Activated naive CD4-positive, alpha-beta T cell treated with anti-CD3 and anti-CD28 coated beads, Interleukin-2, amount 50 U/mL, for 72 hours (primary cell): ENCODE measurements at places on chromosomes 6 and 20.

DNA sequence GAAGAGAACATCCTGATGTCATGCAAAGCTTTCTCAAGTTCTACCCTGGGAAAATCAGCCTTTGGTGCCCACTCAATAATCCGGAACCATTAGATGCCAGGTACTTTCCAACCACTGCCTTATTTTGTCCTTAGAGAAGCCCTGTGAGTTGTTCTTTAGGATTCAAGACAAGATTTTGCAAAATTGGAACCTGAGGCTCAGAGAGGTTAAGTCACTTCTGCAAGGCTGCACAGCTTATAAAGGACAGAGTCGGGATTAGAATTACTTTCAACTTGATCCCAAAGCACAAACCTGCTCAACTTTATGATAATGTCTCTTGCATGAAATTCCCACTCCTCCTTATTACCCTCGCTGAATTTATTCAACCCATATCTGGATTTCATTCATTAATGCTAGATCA, 287.2 kb downstream of the PTPRT start:
- DNase-seq = no peak

DNA sequence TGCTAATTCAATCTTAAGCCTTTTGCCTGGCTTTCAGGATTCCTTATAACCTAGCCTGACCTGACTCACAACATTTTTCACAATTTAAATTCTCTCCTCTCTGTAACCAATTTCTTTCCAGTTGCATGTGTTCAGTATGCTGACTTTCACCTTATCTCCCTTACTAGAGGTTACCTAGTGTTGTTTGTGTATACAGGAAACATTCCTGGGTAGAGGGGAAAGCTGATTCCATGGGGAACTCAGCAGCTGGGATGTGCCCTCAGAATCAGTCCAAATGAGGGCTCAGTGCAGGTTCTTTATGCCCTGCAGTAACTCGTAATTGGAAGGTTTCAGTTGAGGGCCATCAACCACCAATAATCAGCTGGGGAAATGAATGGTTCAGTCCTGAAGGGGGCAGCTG, 18.5 kb downstream of the PKIB start:
- no peak for DNase-seq

DNA sequence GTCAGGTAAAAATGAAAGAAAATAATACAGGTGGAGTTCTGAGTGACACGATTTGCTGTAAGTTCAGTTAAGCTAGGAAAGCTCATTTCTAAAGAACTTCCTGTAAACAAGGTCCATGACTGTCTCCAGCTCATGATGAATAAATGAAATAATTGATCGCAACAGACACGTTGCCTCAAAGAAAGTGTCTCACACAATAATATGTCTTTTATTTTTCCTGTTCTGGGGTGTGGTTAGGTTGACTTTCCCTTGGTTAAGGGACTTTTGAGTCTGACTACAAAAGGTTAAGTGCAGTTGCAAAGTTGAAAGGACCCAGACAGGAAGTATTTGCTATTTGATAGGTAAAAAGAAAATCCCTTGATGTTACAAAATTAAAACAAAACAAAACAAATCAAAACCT, 304.2 kb upstream of the PRDM1 start:
- DNase-seq = no peak

GRCh38 chr6:167351656-167352345, 26.9 kb downstream of the TTLL2 start:
- no peak for DNase-seq

- no peak for DNase-seq
These were observed 24.8 kb downstream of the ABRACL start for GRCh38 chr6:139053382-139053781.

DNA sequence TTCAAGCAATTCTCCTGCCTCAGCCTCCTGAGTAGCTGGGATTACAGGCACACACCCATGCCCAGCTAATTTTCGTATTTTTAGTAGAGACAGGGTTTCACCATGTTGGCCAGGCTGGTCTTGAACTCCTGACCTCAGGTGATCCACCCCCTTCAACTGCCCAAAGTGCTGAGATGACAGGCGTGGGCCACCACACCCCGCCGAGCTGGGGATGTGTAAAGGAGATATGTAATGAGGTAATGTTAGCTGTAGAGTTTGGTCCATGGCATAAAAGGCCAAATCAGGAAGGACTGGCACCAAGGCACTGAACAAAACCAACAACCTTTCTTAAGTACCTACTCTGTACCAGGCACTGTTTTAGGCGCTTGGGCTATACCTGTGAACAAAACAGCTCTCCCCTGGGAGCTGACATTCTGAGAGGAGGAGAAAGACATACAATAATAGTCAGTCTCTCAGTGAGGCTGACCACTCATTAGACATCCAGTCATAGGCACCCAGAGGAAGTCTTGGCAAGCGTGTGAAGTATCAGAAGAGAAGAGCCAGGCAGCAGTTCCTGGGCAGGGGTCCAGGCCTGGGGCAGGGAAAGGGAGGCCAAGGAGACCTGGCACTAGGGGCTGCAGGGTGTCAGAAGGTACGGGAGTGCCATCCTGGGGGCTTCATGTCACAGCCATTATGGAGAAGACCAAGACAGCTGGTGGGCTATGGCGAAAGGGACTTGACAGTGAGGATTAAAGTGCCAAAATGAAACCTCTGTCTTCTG, 164.8 kb upstream of the DTNBP1 start:
- no peak for DNase-seq

GRCh38 chr6:133969285-133969920, 16.4 kb downstream of the TBPL1 start:
- DNase-seq = no peak

DNA sequence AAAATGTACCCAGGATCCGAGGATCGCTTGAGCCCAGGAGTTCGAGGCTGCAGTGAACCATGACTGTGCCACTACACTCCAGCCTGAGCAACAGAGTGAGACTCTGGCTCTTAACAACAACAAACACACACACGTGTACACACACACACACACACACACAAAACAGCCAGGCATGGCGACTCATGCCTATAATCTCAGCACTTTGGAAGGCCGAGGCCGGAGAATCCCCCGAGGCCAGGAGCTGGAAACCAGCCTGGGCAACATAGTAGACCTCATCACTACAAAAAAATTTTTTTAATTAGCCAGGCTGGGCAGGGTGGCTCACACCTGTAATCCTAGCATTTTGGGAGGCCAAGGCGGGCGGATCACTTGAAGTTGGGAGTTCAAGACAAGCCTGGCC, 23.3 kb upstream of the ARFGEF2 start:
- no peak for DNase-seq

- DNase-seq = no peak
These were observed 37.0 kb upstream of the IGF2R start for GRCh38 chr6:159931846-159932245.

GRCh38 chr6:118869894-118870589, 23.9 kb upstream of the ASF1A start:
- no peak for DNase-seq

DNA sequence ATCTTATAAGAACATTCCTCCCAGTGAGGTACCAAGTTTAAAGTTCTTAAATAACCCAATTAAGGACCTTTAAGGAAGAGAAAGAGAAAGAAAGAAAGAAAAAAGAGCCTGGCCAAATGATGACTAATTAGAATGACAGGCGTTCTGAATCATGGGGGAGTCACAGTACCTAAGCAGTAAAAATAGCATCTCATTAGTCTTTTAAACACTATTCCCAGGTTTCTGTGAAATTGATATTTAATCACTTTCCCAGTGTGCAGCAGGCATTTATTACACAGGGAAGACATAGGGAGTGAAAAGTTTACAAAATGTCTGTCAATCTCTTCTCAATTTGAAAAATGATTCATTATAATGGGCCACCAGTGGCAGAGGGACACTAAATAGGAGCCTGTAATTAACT, 251.4 kb upstream of the MANEA start:
- no peak for DNase-seq

DNA sequence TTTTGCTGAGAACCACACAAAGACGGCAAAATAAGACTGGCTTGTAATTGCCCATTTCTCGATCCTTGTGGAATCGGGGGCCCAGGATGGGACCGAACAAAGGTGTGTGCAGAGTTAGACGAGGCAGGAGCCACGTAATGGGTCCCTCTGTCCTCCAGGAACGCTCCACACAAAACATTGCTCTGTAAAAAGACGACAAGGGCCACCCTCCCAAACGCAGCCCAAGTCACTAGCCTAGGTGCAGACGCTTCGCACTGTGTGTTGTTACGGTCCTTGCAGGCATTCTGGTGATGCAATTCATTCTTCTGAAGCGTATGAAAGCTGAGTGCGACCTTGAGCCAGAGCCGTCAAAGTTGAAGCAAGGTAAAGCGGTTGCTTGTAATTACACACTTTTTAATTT, 363.4 kb downstream of the TAF4 start:
- no peak for DNase-seq

- DNase-seq = no peak
These were observed 111.1 kb upstream of the SASH1 start for GRCh38 chr6:148231572-148231971.

DNA sequence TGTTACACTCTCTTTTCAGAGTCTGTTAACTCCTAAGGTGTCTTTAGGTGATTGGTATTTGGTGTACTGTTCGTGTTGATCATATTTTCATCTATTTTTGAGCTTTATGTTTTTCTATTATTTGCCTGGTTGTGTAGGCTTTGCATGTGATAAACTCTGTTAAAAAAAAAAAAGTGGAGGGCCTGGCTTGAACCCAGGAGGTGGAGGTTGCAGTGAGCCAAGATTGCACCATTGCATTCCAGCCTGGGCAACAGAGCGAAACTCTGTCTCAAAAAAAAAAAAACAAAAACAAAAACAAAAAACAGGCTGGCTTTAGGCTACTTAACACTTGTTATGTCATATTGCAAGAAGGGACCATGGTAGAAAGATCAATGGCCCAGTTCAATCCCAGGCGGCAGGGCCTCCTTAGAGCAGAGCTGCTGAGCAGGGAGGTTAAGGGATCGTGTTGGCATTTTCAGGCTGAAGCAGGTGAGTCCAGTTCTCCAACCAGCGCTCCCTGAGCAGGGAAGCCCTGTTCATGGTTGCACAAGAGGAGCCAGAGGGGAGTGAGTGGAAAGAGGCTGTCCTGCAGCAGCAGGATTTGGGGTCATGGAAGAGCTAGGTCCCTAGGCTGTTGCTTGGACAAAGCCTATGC, 8.5 kb downstream of the PYGB start:
- DNase-seq = no peak

DNA sequence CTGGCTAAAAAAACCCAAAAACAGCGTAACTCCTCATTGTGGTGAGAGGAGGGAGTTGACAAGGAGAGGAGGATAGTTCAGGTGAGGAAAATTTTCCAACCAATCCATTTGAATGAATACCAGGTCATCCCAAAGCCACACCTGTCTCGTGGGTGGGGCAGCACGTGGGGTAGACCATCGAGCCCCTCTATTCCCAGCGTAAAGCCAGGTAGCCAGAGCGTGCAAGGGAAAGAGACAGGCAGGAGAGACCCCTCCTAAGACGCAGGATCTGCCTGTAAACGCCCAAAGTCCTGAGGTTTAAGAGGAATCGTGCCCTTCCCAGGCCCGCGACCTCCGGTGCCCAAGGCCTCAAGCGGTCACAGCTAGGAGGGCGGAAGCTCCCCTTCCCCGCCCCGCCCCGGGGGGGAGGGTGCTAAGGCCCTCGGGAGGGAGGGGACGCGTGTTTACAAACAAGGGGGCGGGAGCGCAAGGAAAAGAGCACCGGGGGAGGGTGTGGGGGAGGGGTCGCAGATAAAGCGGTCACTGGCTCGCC, 712 bp downstream of the RXRB start:
- peak; percentile 79 for DNase-seq

DNA sequence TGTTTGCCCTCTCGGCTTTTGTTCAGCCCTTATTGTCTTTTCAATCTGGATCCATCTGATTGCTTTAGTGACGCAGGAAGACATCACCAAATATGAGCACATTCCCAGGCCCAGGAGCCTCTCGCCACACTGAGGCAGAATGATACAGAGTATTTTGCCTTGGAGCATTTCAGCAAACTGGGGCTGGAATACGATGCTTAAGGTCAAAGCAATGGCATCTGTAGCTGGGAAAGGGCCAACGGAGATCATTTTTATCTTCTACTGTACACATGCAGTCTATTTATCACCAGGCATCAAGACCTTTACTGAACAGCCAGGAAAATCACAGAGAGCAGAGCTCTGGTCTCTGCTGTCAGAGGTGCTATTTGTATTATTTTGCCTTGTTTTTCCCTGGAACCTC, 655.3 kb downstream of the RNF144B start:
- no peak for DNase-seq

GRCh38 chr6:15327271-15327670, 81.4 kb downstream of the JARID2 start:
- DNase-seq = peak; percentile 28

GRCh38 chr20:10667560-10668167, 6.1 kb downstream of the JAG1 start:
- no peak for DNase-seq

- no peak for DNase-seq
These were observed 123.4 kb upstream of the TENT5A start for GRCh38 chr6:81875782-81876293.

DNA sequence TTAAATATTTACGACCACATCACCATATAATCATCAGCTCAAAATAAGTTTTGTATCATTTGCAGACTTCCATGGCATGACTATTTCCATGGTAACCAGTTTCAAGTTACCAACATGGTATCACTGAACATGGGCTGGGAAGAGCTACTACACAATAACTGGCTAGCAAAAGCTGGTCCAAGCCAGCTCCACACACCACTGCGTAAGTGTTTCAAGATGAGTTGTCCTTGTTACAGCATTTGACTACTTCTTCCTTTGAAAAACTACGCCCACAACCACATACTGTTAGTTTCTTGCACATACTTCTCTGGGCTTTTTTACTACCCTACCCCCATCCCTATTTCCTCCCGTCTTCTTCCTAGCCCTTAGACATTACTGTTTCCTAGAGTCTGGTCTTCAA, 8.5 kb downstream of the CD164 start:
- DNase-seq = no peak

DNA sequence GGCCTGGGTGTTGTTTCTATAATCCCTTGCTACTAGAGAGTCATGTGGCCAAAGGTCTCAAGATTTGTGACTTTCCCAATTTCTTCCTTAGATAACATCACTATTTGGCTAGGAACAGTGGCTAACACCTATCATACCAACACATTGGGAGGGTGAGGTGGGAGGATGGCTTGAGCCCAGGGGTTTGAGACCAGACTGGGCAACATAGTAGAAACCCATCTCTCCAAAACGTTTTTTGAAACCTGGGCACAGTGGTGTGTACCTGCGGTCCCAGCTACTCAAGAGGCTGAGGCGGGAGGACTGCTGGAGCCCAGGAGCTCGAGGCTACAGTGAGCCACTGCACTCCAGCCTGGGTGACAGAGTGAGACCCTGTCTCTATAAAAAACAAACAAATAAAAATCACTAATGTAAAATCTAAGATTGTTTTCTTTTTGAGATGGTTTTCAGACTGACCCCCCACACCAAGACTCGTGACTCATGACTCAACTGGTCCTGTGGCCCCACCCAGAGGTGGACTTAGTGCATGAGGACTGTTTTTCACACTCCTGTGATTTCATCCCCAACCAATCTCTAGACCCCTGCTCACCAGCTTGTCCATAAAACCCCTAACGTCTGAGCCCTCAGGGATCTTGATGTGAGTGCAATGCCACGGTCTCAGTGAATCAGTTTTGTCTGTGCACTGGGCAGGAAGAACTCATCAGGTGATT, 48.3 kb upstream of the KIF16B start:
- DNase-seq = no peak
